Cardiac septum (tissue), 1 donor: ENCODE measurements at places on chromosomes 1 and 21.

DNA sequence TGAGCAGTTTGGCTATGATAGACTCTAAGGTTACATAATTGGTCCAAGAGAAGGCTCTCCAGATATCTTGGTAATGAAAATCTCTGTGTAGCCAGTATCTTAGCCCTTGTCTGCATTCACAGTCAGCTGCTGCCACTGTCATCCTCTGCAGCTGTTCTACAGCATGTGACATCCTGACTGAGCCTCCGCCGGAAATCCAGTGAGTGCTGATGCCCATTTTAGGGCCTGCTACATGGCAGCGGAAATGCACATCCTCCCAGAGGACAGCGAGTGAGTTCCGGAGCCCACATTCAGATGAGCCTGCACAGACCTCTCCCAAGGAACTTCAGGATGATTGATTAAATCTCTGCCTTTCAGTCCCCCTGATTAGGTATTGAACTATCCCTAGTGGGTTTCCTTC is 237.1 kb downstream of the HHIPL2 start:
- DNase-seq: no peak

- DNase-seq: no peak
Measured at GRCh38 chr1:17791480-17791879, 36.3 kb downstream of the ACTL8 start.

GRCh38 chr1:32899586-32900296 is 1.4 kb downstream of the TMEM54 start:
- DNase-seq: no peak

DNA sequence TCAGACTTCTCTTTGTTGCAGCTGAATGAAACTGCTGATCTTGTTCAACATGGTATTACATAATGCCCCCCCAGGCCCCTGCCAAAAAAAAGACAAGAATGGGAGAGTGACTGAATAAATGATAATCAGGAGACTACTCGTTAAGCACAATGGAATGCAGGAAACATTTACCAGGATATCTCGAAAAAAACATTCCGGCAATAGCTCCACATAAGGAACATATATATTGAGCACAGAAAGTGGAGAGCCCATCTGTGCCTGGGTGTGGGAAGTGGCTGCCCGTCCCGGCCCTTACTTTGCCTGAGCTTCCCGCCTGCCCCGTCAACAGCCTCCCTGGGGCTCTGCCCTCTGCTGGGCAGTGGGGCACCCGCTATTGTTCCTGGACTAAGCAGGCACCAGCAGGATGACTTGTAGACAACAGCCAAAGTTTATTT is 13.3 kb downstream of the TRIM11 start:
- no peak for DNase-seq

- DNase-seq: no peak
Measured at GRCh38 chr1:160814856-160815255, 18.9 kb downstream of the LY9 start.

DNA sequence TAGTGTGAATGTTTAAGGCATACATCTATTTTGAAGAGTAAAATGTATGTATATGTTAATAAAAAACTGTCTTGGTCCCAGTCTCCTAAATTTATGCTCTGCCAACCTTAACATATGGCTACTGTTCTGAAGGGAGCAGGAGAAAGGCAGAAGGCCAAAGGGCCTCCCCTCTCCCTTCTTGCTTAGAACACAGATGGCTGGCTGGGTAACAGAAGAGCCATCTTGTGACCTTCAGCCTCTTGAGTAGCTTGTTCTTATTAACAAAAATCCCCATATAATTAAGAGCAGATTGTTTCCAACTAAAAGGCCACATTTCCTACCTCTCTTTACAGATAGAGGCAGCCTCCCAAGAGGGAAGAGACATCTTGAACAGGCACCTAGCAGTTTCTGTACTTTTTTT is 36.1 kb downstream of the EPB41 start:
- DNase-seq: no peak

- no peak for DNase-seq
Measured at GRCh38 chr1:156136970-156137483, 16.4 kb upstream of the SEMA4A start.

- no peak for DNase-seq
Measured at GRCh38 chr1:235675152-235675890, 25.7 kb upstream of the GNG4 start.

GRCh38 chr1:110860174-110860573 is 12.8 kb upstream of the CD53 start:
- DNase-seq: no peak

- DNase-seq: no peak
Measured at GRCh38 chr1:168513656-168514404, 30.0 kb downstream of the XCL2 start.

DNA sequence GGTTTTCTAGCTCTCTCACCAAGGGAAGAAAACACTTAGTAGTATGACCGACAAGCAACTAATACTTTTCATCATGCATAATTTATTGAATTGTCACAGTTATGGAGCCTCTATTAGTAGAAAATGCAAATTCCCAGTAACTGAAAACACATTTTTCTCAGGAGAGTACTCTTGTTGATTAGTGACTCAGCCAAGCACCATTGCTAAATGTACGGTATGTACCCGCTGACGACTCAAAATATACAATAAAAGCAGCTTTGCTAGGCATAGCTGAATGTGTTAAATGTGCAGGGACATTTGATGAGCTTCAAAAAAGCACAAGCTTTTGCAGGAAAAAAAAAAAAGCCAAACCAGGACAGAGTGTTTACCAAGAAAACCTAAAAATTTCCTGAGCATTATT is 63.9 kb downstream of the WDR64 start:
- no peak for DNase-seq

DNA sequence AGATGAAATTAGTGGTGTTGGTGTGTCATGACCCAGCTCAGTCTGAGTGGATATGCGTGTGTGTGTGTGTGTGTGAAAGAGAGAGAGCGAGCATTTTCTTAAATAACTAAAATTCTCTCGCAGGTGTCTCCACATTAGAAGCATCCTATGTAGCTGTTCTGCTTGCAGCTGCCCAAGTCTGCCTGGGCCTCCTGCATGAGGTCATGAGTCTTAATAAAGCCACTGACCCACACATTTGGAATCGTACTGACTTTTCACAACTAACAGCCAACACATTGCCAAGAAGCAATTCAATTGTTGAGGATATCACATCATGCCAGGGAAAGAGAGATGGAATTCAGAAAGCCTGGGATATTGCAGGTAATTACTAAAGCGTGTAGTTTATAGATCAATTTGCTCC is 238.2 kb upstream of the AJAP1 start:
- DNase-seq: no peak

DNA sequence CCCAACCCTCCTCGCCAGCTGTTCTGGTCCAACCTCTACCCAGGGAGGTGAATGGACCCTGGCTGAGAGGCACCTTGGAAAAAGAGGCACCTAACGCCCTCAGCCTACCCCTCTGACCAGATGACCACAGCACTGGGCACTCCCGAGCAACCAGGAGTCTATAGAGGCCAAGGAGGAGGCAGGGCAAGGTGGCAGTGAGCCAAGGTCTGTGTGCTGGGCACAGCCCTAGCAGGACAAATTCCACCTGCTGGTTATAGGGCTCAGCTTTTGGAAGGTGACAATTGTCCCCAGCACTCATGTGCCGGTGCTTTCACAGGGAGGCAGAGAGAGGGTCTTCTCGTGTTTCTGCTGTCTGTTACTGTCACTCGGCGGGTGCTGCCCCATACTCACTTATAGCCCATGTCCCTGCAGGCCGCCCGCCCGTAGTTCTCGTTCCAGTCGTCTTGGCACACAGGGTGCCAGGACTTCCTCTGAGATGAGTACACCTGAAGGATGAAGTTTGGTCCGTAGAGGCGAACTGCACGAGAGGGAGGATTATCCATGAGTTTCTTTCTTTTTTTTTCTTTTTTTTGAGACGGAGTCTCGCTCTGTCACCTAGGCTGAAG is 27.8 kb downstream of the TMPRSS2 start:
- no peak for DNase-seq
